Activated T-helper 2 cell treated with anti-CD3 and anti-CD28 coated beads, Interferon-gamma antibody, Interleukin-2, Interleukin-4, amounts not matched to agents 10 μg/mL and 5 μg/mL and 100 μg/mL, durations not matched to agents 14 hours and 24 hours and 36 hours (primary cell): ENCODE measurements at places on chromosomes 7 and 10.
A peak's percentile ranks its signal among the peaks of the same experiment; 100 is the strongest.

DNA sequence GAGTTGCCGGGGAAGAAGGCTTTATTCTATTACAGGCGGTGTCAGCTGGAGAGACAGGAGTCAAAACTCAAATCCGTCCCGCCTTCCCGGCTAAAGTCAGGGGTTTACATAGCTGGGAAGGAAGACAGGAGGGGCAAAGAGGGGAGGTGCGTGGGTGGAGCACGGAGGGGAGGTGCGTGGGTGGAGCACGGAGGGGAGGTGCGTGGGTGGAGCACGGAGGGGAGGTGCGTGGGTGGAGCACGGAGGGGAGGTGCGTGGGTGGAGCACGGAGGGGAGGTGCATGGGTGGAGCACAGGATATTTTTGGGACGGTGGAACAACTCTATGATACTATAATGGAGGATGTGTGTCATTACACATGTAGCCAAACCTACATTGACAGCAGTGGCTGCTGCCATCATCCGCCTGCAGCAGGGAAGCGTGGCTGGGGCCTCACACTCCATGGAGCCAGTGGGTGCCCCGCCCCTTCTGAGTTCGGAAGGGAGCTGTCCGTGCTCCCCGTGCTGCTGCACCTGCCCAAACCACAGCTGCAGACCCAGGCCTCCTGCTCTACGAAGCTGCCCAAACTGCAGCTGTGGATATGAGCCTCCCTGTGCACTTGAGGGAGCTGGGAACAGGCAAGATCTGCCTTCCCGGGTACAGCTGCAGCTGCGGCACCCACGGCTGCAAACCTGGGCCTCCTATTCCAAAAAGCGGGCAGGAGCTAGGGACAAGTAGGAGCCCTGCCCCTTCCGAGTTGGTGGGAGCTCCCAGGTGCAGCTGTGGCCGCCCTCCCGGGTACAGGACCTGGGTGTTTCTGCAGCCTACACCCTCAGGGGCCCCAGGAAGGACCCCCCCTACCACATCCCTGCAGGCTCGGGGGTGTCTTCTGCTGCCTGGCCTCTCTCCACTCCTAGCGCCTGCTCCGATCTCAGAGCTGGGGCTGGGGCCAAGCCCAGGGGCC lies 119.4 kb downstream of the DYNC2I1 start:
- peak; percentile 27 for DNase-seq

GRCh38 chr10:5958675-5959074 lies 18.7 kb downstream of the IL15RA start:
- DNase-seq: no peak

DNA sequence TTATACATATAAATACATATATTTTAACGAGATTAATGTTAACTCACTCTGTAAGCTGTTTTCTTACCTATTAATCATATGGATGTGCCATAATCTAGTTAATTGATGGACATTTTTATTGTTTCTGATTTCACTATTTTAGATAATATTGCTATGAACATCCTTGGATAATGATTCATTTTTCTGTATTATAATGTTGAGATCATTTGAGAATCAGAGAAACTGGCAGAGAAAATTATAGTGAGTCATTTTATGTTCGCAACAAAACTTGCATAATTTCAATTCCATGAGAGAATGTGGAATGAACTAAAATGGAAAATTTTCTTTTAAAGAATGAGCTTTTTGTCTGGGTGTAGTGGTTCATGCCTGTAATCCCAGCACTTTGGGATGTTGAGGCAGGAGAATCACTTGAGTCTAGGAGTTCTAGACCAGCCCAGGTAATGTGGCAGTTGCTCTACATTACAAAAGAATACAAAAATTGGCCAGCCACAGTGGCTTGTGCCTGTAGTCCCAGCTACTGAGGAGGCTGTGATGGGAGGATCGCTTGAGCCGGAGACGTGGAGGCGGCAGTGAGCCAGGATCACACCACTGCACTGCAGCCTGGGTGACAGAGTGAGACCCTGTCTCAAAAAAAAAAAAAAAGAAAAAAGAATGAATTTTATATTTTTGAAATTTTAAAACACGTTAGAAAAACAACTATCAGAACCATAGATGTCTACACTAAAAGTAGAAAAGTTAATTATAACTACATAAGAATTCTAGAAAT lies 40.5 kb downstream of the PAPSS2 start:
- DNase-seq: no peak

GRCh38 chr7:140512317-140513000 lies 33.2 kb upstream of the MKRN1 start:
- no peak for DNase-seq

DNA sequence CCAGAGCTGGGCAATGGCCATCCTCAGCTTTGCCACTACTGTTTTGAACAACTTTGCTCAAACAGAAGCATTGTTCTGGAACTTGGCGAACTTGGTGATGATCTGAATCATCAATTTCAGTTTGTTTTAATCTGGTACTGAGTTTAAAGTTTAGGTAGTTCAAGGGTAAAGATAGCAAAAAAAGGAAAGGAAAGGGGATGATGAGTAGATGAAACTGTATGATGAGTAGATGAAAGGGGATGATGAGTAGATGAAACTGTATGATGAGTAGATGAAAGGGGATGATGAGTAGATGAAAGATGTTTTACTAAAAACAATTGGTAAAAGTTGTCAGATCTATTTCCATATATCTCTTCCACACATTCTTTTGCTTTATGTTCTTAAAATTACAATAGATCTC lies 737.0 kb downstream of the LRMDA start:
- no peak for DNase-seq

DNA sequence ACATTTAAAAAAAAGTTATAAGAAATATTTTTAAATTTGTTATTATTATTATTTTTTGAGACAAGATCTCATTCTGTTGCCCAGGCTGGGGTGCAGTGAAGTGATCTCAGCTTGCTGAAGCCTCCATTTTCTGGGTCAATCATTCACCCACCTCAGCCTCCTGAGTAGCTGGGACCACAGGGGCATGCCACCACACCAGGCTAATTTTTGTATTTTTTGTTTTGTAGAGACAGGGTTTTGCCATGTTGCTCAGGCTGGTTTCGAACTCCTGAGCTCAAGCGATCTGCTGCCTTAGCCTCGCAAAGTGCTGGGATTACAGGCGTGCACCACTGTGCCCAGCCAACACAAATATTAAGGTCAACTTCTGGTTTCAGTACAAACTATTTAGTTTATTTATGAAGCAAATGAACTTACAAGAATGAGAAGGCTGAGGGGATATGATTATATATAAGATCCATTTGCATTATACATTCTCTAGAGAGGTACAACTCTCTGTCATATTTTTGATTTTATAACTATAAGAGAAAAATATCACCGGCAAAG lies 45.9 kb upstream of the FAM133B start:
- DNase-seq: no peak

DNA sequence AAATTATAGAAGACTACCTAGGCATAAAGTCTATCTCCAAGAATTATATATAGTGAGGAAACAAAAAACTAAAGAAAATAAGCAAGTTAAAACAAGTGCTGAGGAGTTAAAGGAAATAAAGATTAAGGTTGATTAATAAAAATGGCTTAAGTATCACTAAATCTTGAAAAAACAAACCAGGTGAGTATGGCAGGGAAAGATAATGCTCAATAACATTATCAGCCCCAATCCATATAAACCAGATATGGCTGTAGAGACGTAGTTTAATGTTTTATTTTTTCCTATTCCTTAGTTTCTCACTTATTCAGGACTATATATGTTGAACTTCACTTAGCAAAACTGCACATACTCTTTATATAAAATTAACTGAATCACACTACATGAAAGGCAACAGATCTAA lies 4.4 kb downstream of the WASL start:
- no peak for DNase-seq

DNA sequence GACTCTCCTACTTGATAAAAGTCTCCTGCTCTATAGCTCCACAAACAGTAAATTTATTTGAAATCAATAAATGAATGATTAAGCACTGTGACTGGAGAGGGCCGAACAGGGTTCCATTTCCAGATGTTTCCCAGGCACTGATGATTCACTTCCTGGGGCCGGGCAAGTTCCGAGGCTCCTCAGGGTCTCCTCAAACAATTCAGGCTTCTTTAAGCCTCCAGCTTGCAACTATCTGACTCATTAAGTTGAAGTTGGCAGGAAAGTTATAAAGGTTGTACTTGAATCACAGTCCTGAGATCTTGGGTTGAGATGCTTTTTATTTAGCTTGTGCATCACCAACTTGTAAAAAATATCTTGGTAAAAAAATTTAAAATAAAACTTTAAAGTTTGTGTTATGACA lies 612.9 kb downstream of the DNAJB6 start:
- no peak for DNase-seq

- DNase-seq: no peak
These were observed 43.0 kb downstream of the SCRN1 start for GRCh38 chr7:29946428-29947186.

- DNase-seq: no peak
These were observed 236.4 kb downstream of the HGF start for GRCh38 chr7:81533426-81533825.

GRCh38 chr10:44975431-44976331 lies 2.9 kb downstream of the DEPP1 start:
- no peak for DNase-seq

GRCh38 chr10:44300666-44301649 lies 83.9 kb downstream of the CXCL12 start:
- no peak for DNase-seq

GRCh38 chr7:106111655-106112117 lies 426 bp downstream of the SYPL1 start:
- DNase-seq: peak; percentile 54

DNA sequence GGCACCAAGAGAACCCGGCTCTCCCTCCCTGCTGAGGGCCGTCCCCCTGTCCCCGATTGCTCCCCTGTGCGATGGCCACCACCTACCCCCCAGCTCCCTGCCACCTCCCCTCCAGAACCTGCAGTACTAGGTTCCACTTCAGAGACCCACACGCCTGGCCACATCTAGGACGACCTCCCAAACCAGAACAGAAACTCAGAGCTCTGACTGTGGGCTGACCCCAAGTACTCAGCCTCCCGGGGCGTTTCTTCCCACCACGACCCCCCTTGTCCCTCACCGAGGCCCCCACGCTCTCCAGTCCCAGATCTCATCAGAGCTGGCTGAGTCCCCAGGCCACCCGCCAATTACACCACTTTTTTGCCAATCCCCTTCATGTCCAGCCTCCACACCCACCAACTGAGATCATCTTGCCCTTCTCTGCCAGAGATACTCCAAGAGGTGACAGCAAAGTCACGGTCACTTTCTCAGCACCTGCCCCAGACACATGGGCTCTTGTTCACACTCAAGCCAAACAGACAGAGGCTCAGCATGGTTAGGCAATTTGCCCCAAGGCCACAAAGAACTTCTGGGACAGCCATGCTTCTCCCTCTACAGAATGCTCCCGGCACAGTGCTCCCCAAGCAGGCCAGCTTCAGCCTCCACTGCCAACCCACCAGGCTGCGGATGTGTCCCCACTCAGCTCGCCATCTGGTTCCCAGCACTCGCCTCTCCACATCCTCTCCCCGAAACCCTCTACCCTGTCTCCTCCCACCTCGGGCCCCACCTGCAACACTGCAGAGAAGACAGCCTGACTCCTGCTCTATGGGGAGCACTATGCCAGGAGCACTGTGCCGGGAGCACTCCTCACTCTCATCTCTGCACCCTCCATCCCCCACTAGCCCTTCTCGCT lies 4.7 kb downstream of the TMEM120A start:
- DNase-seq: no peak

GRCh38 chr10:76492026-76492425 lies 1060.6 kb downstream of the LRMDA start:
- no peak for DNase-seq

DNA sequence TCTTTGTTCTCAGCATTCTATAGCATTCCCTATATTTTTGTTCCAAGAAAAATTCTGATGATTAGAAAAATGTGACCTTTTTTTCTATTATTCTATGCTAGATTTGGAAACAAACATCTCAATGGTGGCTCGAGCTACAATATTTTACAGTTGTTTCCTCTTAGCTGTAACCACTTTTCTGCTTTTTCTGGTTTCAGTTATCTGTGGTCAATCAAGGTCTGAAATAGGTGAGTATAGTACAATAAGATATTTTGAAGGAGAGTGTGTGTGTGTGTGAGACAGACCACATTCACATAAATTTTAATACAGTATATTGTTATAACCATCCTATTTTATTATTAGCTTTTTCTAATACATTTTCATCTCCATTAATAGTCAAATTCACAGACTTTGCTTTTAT lies 564.5 kb upstream of the GHITM start:
- no peak for DNase-seq

- no peak for DNase-seq
These were observed 115.9 kb downstream of the RAPGEF5 start for GRCh38 chr7:22240904-22241571.

DNA sequence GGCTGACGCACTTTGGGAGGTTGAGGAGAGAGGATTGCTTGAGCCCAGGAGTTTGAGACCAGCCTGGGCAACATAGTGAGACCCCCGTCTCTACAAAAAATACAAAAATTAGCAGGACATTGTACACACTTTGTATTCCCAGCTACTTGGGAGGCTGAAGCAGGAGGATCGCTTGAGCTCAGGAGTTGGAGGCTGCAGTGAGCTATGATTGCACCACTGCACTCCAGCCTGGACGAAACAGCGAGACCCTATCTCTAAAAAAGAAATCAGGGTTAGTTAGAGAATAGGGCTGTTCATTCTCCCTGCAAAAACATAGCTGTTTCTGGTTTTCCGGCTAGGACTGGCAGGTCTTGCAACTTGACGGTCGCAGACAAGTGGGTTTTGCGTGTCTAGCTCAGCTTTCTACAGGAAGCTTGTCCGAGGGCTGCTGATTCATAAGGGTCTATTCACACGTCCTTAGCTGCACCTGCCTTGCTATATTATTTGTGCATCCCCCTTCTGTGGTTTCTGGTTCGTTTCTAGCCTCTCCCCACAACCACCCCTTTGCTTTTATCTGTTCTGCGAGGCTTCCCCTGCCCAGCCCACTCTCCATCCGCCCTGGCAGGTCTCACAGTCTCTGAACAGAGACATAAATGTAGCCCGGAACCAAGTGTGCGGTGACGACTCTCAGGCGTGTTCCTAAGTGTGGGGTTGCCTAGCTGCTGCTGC lies 10.7 kb downstream of the AMZ1 start:
- DNase-seq: peak; percentile 79

DNA sequence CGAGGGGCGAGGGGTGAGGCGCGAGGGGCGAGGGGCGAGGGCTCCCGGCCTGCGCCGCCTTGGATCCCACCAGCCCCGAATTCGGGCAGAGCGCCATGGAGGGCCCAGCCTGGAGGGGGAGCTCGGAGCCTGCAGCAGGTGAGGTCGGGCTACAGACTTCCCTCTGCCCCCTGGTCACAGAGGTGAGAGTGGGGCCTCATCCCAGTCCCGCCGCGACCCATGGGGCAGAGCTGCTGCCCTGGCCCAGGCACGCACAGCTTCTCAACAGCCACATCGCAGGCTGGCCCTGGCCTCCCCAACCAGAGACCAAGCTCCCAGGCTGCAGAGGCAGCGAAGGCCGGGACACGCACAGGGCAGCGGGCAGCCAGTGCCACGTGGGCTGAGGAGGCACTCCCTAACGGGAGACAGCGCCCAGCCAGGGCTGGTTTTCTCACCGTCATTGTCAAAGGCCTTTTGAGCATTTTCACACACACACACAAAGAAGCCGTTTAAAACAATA lies 191.8 kb downstream of the PTPRN2 start:
- no peak for DNase-seq

DNA sequence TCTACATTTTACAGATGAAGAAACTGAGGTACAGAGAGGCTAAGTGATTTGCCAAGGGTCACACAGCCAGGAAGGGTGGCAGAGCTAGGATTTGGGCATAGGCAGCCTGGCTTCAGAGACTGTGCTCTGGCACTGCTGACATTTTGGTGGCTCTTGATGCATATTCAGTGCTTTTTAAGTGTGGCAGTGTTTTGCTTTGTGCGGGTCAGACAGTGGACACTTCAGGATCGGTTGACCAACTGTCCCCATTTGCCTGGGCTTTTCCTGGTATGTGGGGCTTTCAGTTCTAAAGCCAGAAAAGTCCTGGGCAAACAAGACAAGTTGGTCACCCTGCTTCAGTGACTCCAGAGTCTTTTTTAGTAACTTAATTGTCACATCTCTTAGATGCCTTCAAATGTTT lies 35.0 kb downstream of the SUFU start:
- DNase-seq: no peak
